Stimulated activated memory B cell treated with anti-CD40 and anti-IgM and Interleukin-4, amounts not matched to agents 10 μg/mL and 1 μg/mL and 100 μg/mL, for 72 hours (primary cell): ENCODE measurements at places on chromosomes 2 and 18.

GRCh38 chr2:24874035-24874434 lies 46.0 kb downstream of the ADCY3 start:
- no peak for ATAC-seq

DNA sequence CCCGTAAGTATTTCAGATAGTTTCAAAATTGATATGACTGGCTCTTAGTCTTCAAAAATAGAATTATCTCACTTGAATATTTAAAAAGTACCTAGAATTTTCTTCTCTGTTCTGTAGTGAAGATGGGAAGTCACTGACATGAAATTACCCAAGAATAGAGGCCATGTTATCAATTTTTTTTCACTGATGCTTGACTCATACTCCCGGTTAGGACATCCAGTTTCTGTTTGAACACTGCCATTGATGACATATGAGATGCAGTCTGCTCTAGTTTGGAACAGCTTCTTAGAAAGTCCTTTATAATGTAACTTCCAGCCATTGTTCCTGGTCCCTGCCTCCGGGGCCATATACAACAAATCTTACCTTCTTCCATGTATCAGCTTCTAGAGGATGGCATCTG lies 26.0 kb downstream of the MAP3K20 start:
- ATAC-seq, result peak; percentile 41

GRCh38 chr2:20439503-20439902 lies 7.4 kb upstream of the RHOB start:
- ATAC-seq, result no peak

DNA sequence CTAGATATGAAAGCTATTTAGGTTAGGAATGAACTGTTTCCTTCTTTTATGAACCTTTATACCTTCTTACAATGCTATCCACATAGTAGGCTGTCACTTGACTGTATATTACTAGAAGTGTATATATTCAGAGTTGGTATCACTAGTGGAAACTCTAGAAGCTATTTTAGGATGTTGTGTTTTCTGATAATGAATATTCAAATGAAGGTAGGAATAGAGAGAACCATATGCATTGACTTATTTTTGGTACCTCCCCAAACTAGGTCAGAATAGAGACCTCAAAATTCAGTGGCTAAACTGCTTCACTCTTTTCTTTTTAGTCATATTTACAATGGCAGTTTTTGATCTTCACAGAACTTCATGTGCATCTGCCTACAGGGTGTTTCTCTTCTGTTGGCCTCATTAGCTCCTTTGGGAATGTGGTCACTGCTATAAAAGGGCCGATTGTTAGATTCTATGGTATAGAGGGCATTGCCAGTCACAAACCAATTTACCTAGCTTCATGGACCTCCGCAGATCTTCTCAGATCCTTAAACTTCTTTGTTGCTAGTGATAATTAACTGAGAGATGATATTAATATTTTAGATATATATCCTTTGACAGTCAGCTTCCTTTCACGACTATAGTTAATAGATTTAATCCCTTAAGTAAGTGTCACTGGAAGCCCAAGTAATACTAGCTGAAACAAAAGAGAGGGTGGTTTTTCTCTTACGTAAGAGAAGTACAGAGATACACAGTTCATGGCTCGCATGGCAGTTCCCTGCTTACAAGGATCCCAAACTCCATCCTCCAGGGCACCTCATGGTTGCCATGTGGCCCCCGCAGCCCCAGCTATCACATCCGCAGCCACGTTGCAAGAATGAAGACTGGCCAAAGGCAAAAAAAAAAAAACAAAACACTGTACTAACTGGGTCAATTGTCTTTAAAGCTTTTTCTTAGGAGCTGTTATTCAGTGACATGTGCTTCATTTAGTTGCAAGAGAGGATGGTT lies 61.0 kb downstream of the TSPYL6 start:
- no peak for ATAC-seq

- peak; percentile 89 for ATAC-seq
These were observed at the start of gene CAPG for GRCh38 chr2:85409845-85410583. Gene CAPG (minus strand): TSS chr2:85410366. CDS start chr2:85402145, 8,221 bp downstream.

DNA sequence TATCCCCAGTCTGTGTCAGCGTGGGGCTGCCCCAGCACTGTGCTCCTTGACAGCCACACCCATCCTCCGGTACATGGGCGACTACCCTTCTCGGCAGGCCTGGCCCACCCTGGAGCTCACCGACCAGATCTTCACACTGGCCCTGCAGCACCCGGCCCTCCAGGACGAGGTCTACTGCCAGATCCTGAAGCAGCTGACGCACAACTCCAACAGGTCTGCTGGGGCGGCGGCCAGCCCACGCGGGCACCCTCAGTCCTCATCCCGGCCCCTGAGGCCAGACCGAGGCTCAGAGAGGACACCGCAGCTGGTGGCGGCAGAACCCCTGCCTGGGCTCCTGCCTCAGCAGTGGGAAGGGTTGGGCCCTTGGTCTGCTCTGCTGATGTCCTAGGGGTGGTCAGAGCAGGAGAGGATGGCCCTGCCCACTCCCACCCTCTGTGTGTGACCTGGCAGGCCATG lies 14.4 kb upstream of the GPR17 start:
- no peak for ATAC-seq

- peak; percentile 55 for ATAC-seq
These were observed 96.6 kb downstream of the TXNL1 start for GRCh38 chr18:56541793-56542192.

DNA sequence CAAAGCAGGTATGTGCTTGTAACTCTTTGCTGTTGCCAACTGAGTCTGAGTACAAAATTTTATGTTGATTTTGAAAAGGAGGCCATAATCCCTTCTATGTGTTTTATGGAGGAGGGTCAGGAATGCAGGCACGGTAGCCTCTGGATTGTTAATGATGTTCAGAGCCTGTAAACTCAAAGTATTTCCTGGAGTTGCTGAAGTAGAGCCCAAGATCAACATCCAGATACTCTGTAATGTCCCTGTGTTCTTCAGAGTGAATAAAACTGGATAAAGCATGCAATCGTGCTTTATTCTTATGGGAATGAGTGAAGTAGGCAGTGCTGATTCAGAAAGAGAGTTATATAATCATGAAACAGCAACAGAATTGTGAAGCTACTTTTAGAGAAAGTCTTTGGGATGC lies 61.8 kb upstream of the CHRNA1 start:
- ATAC-seq, result no peak

GRCh38 chr2:80926168-80926567 lies 621.6 kb upstream of the LRRTM1 start:
- no peak for ATAC-seq

DNA sequence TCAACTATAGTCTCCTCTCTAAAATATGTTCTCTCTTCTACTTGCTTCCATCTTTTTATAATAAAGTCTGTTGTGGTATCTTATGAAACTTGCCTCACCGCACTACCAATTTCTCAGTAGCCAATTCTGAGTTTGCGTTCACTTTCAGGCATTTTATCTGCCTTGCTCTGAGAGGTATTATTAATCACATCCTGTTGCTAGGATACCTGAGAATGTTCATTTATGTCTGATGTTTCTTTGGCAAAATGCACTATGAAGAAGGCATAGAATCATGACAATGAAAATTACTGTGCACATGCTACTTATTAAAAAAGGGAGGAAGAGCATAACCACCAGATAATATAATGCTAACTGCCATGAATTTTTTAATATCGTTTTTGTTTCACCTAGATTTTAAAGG lies 130.2 kb downstream of the CHST9 start:
- ATAC-seq, result no peak
